ENCODE measurements at places on chromosomes 3 and 15.

DNA sequence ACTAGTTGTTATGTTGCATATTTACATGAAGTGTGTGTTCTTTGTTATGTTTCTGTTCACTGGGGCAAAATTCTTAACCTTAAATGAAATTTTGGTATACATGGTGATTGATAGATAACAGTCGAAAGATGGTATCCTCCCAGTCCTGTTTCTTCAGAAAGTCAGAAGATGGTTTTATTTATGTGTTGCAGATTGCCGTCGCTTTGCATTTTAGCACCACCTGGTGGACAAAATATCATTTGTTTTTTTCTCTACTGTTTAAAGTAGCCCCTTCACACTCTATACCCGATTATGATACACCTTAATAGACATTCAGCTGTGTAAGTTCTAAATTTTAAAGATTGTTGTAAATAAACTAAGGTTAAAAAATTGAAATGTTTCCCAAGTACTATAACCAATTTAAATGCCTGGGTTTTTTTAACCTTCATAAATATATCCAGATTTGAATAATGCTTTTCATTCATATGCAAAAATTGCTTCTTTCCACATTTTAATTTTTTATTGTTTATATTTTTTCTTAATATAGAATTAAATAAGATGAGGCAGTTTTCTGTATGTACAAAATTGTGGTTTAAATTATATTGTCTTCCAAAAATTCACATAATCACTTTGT, 152.2 kb downstream of the ALCAM start:
- peak; percentile 13 for DNase-seq

DNA sequence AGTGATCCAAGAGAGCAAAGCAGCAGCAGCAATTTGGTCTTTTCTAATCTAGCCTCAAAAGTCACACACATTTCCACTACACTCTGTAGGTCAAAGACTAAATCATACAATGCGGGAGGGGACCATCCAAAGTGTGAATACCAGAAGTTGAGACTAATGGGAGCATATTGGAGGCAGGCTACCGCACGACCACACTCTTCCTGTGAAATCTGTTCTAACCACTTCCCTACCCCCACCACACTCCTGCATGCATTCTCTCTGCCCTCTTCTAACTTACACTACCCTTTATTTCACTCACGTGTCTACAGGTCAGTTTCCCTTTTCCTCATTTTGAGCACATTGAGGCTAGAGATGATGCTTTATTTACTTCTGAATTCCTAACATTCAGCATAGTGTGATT, 23.7 kb upstream of the PRTG start:
- no peak for DNase-seq

DNA sequence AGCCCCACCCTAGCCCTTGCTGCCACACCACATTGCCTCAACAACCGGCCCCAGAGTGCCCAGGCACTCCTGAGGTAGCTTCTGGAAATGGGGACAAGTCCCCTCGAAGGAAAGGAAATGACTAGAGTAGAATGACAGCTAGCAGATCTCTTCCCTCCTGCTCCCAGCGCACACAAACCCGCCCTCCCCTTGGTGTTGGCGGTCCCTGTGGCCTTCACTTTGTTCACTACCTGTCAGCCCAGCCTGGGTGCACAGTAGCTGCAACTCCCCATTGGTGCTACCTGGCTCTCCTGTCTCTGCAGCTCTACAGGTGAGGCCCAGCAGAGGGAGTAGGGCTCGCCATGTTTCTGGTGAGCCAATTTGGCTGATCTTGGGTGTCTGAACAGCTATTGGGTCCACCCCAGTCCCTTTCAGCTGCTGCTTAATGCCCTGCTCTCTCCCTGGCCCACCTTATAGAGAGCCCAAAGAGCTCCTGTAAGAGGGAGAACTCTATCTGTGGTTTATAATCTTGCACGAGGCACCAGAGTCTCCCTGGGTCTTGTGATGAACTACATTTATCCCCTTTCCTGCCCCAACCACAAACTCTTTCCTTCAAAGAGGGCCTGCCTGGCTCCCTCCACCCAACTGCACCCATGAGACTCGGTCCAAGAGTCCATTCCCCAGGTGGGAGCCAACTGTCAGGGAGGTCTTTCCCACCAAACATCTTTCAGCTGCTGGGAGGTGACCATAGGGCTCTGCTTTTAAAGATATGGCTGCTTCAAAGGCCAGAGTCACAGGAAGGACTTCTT, 39.1 kb downstream of the MESD start:
- no peak for DNase-seq

- DNase-seq: no peak
Measured at GRCh38 chr15:94404733-94405283, 173.4 kb downstream of the MCTP2 start.

DNA sequence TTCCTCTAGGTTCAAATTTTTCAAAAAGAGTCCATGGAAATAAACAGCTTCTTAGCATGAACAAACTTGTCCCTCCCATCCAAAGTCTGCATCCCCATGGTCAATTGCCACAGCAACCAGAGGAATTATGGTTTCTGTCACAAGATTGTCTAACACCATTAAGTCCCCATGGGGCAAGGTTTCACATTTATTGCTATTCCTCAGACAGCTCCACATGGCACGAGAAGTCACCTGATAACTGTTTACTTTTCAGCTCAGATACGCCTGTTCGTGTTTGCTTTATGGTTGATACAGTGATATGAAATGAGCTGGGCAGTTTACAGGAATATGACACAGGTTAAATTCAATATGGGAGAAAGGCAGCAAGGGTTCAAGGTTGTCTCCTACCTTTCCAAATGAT, 37.9 kb upstream of the MUC13 start:
- DNase-seq: no peak

GRCh38 chr3:32501783-32502117, 902 bp downstream of the CMTM6 start:
- no peak for DNase-seq

DNA sequence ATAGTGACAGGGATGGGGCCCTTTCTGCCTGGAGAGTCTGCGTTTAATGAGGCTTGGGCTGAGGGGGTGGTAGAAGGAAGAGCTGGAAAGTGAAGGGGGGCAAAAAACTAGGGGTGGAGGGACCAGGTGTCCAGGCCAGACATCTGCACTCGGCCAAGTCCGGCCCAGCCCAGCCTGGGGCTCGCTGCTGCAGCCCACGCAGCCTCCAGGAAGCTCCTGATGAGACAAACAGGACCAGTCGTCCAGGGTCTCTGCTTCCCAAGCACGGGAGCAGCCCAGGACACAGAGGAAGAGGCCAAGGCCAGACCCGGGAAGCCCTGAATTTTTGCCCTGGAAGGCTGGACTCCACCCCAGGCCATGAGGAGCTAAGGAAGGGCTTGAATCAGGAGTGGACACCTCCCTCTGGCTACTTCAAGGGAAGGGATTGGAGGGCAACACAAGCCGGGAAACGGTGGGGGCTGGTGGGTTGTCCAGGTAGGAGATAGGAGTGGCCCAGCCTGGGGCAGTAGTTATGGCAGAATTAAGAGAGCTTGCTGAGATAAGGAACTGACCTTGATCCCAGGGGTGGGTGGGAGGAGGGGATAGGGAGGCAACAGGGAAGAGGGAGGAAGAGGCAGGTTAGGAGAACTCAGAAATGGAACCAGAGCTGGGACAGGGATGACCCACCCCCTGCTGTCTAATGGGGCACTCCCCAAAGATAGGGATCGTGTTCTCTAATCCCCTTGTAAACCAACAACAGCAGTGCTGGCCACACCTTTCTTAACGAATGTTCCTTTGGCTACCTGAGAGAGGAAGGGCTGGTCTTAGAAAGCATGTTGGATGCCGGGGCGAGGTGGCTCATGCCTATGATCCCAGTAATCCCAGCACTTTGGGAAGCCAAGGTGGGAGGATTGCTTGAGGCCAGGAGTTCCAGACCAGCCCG, 89.5 kb downstream of the ANP32A start:
- DNase-seq: no peak

DNA sequence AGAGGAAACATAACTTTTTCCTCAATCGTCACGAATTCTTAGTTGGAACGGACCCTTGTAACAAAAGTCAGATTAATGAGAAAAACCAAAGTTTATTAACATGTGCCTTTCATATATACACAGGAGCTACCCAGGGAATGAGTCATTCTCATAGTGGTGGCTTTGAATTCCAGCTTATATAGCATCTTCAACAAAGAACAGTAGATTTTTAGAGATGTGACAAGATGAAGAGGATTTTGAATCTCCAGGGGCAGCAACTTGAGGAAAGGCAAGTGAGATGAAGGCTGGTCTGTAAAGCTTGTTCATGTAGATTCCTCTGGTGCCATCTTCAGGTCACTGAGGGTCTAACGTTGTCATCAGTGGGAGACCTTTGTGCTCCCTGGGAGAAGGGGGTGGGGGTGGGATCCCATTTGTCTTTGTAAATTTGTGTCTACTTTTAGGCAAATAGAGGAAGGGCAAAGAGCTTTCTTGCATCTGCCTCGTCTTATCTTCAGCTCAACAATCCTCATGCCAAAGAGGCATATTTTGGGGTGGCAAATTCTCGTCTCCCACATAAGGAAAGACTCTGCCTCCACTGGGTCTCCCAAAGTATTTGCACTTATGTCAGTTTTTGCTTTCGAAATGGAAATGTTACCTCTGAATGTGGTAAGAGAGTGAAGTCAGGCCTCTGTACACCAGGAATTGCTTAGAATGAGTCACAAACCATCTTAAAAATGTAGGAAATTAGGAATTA, 29.5 kb downstream of the CLEC3B start:
- no peak for DNase-seq

- no peak for DNase-seq
Measured at GRCh38 chr15:23420806-23421575, 26.1 kb downstream of the GOLGA6L2 start.

- no peak for DNase-seq
Measured at GRCh38 chr15:51310064-51310463, 28.3 kb downstream of the CYP19A1 start.

DNA sequence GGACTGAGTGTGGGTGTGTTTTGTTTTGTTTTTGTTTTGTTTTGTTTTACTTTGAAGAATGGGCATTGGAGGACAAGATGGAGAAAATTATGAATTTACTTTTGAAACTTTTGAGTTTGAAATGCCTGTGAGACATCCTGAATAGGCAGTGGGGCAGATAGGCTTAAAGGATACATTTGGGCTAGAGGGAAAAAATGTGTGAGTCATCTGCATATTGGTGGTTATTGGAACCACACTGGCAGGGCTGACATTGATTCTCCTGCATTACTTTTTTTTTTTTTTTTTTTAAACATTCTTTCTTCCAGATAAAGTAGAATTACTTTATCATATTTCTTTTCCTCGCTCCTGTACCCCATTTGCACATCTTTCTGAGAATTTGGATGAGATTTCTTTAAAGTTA, 56.1 kb downstream of the CALML4 start:
- DNase-seq: no peak

GRCh38 chr3:14209581-14210289, 31.1 kb downstream of the LSM3 start:
- no peak for DNase-seq

DNA sequence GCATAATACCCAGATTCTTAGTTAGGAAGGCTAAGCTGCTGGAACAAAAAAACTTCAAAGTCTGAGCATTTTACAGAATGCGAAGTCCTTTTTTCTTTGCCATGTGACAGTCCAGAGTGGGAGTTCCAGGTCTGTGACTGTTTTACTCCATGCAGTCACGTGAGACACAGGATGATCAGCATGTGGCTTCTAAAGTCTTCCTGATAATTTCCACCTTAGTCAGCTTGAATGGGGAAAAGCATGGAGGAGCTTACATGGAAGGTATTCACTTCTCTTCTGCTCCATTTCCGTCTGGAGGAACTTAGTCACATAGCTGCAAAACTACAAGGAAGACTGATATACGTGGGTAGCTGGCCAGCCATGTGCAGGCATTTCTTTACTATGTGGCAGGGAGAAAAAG, 1.7 kb downstream of the SNTN start:
- DNase-seq: no peak

Measured in keratinocyte (primary cell).